ENCODE measurements at places on chromosomes 4 and X. TPM values are rescaled to one million over a fixed set of nuclear protein-coding genes. Genes with fewer than 3 reads are reported as not detected.

Gene TEX13B
- total RNA-seq, result not detected

Gene GJB1
- total RNA-seq, result 0.12 TPM

Gene HADH
- 32.8 TPM for total RNA-seq

Gene GUCY1A1
- total RNA-seq, result 2.5 TPM

Gene CT55
- not detected for total RNA-seq

Gene ADGRG2
- 0.16 TPM for total RNA-seq

Gene PDGFC
- 4.4 TPM for total RNA-seq

Gene NEUROG2
- not detected for total RNA-seq

Gene DGKK
- total RNA-seq, result not detected

Gene AFM
- not detected for total RNA-seq

Gene GAB3
- total RNA-seq, result 0.52 TPM

Gene NOX1
- total RNA-seq, result 0.08 TPM

Gene IGSF1
- total RNA-seq, result 0.08 TPM

Gene FHIP1A
- total RNA-seq, result 43.6 TPM

Gene TMSB15B
- 1.1 TPM for total RNA-seq

Gene GPRIN3
- 0.36 TPM for total RNA-seq

Gene CLTRN
- total RNA-seq, result 0.20 TPM

Gene ZIC3
- not detected for total RNA-seq

Gene NAT8L
- 0.04 TPM for total RNA-seq

Gene CFAP47
- total RNA-seq, result not detected

Gene ERCC6L
- total RNA-seq, result 2.9 TPM

Gene CSTF2
- 22.4 TPM for total RNA-seq

Gene PITX2
- total RNA-seq, result 2.1 TPM

Gene ADAMTS3
- 0.32 TPM for total RNA-seq

Gene FGG
- total RNA-seq, result 0.64 TPM

Gene GAK
- total RNA-seq, result 69.1 TPM

Gene TMEM192
- total RNA-seq, result 6.4 TPM

Gene ZNF518B
- total RNA-seq, result 13.4 TPM

Gene CTAG1A
- not detected for total RNA-seq

Gene SGMS2
- total RNA-seq, result 28.0 TPM

Gene ANKRD50
- total RNA-seq, result 12.8 TPM

Gene PRDM8
- total RNA-seq, result 0.40 TPM

Gene PAGE4
- total RNA-seq, result not detected

Gene POLA1
- 7.7 TPM for total RNA-seq

Gene FAM236B
- total RNA-seq, result not detected

Gene L1CAM
- 0.80 TPM for total RNA-seq

Gene ELMOD2
- total RNA-seq, result 15.7 TPM

Gene CXCL10
- 0.32 TPM for total RNA-seq

Gene STX18
- total RNA-seq, result 13.6 TPM

Gene GABRA4
- 0.56 TPM for total RNA-seq

Gene SSX4
- total RNA-seq, result not detected
